ENCODE measurements at places on chromosomes 12 and 14. TPM values are rescaled to one million over a fixed set of nuclear protein-coding genes. Genes with fewer than 3 reads are reported as not detected.

- no peak for DNase-seq
Observed at GRCh38 chr12:116346741-116347140, 69.2 kb upstream of the MED13L start.

Gene TCTN2
- polyA plus RNA-seq = 25.8 TPM

Gene UNC79
- polyA plus RNA-seq = 0.87 TPM

Gene CHGA
- not detected for polyA plus RNA-seq

- DNase-seq = no peak
Observed at GRCh38 chr12:51744235-51744634, 104.3 kb downstream of the FIGNL2 start.

DNA sequence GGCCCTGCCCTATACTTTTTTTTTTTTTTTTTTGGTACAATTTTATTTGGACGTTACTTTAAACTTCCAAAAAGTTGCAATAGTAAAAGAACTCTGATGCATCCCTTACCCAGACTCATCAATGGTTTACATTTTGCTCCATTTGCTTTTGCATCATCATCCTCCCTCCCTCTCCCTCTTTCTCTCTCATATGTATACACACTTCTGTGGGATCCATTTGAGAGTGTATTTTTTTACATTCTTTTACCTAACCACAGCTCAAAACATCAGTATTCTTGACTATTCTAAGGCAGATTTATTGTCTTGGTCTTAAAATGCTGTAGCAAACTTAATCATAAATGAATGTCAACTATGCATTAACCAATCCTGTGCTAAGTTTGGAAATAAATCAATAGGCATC lies 111.6 kb downstream of the PRICKLE1 start:
- no peak for DNase-seq

Data from right renal cortex interstitium (tissue), 3 donors.